Spinal cord (tissue), 10 donors: ENCODE measurements at places on chromosomes 2 and 18.

- no peak for DNase-seq
Observed at GRCh38 chr18:11512096-11513025, 97.0 kb upstream of the SLC35G4 start.

- DNase-seq, result no peak
Observed at GRCh38 chr2:21939967-21940366, 816.2 kb downstream of the TDRD15 start.

DNA sequence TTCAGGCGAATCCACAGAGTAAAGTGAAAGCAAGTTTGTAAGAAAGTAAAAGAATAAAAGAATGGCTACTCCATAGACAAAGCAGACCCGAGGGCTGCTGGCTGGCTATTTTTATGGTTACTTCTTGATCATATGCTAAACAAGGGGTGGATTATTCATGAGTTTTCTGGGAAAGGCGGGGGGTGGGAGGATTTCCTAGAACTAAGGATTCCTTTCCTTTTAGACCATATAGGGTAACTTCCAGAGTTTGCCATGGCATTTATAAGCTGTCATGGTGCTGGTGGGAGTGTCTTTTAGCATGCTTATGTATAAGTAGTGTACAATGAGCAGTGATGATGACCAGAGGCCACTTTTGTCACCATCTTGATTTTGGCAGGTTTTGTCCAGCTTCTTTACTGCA is 59.8 kb downstream of the SLC4A3 start:
- DNase-seq, result no peak

DNA sequence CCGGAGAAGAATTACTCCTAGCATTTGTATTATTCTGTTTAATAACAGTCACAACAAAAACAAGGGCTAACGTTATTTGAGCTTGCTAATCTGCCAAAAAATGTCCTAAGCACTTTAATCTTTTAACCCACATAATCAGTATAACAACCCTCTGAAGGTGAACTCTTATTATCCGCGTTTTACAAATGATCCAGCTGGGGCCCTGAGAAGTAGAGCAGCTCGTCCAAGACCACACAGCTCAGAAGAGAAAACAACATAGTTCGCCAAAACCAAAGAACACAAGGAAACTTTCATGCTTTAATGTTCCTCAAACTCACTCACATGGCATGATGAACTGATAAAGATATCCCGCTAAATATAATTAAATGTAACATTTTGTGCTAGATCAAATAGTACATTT is 159.7 kb upstream of the ZNF236 start:
- no peak for DNase-seq

- DNase-seq, result peak; percentile 78
Observed at GRCh38 chr2:47008381-47009252, 93.0 kb upstream of the MCFD2 start.

DNA sequence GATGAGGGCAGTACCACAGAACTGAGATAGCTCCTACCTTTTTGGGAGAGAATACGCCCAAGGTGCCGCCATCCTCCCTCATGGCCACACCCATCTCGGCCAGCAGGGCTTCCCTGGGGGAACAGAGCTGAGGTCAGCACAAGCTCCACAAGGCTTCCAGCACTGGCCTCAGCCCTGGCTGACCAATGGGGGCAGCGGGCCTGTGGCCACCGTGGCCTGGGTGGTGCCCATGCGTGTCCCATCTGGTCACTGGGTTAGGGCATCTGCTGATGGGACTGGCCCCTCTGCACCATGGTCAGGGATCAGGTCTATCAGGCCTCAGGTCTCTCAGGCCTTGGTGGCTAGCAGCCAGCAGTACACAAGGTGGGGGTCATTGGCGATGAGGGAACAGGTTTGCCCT is 50.9 kb downstream of the KIF1A start:
- DNase-seq, result no peak

DNA sequence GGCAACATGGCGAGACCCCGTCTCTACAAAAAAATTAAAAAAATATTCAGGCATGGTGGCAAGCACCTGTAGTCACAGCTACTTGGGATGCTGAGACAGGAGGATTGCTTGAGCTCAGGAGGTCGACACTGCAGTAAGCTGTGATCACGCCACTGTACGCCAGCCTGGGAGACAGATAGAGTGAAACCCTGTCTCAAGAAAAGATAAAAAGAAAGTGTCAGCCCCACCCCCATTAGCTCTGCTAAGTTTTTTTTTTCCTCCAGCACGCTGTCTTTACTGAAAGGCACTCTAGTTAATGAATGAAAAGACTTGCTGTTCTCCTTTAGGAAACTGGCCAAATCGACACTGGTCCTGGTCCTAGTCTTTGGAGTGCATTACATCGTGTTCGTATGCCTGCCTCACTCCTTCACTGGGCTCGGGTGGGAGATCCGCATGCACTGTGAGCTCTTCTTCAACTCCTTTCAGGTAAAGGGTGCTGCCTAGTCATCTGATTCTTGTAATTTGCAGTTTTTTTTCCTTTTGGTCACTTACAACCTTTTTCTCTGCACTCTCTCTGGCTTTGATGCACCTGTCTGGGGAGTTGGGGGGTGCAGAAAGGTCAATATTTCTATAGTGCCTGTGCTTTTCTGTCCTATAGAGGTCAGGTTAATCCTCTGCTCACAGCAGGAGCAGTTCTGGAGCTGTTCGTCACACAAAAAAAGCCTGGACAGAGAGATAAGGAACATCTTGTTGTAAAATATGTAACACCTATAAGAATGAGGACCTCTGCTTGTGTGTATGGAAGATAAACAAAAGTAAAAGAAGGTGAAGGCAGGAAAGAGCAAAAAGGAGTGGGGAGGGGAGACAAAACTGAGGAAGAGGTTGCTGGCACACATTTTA is 82.3 kb downstream of the PTH2R start:
- DNase-seq, result no peak

- no peak for DNase-seq
Observed at GRCh38 chr2:178530625-178531142, 50.4 kb downstream of the PLEKHA3 start.

- DNase-seq, result no peak
Observed at GRCh38 chr18:2656237-2656980, 883 bp downstream of the SMCHD1 start.

GRCh38 chr2:7009207-7009911 is 92.1 kb downstream of the RNF144A start:
- no peak for DNase-seq

DNA sequence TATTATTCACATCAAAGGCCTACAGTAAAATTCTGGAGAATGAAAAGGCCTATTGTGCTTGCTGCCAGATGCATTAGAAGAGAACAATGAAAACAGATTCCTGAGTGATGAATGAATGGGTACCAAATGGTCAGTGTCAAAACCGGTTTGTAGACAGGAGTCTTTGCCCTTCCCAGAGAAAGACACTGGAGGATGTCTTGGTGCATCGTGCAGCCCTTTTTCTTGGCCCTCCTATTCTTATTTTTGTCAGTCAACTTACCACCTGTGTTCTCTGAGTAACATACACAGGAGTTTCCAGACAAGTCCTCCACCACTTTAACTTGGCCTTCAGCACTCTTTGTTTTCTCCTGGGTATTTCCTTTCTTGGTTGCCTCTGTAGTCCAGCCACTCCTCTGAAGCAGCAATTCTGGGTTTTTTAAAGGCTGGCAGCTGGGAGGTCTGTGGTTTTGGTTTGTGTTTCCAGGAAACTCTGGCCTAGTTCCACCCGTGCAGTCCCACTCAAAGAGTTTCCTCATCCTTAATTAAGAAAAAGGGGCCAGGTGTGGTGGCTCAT is 29.4 kb downstream of the PSTPIP2 start:
- peak; percentile 10 for DNase-seq

DNA sequence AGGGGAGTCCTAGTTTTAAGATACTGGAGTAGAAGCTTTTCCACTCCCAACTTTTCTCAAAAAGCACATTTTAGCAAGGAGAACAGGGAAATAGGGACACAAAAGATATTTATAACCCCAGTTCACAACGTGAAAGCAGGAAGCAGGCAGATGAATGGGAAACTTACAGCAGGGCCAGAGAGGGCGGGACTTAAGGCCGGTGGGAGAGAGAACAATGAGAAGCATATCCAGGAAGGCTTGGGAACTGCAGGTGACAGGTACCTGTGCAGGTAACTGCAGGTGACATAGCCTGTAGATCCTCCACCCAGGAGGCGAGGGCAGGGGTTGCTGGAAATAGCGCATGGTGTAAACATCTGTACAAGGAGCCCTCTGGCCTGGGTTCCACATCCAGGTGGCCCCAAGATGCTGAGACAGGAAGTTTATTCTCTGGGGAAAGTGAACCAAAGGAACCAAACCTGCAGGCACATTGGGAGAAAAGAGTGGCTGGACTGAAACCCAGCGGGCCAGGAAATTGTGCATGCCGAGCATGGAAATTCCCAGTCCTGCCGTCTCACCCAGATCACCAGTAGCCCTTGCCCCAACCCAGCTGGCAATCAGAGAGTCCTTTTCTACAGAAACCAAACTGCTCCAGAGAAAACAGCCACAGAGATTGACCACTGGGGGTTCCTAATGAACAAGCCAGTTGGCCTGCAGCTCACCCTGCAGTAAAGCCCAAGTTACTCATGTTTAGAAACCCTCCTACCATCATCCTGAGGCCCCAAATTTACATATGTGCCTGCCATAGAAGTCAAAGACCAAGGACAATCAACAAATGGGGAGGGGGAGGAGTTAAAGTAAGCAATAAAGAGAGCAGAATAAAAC is 24.3 kb upstream of the COL6A3 start:
- no peak for DNase-seq

DNA sequence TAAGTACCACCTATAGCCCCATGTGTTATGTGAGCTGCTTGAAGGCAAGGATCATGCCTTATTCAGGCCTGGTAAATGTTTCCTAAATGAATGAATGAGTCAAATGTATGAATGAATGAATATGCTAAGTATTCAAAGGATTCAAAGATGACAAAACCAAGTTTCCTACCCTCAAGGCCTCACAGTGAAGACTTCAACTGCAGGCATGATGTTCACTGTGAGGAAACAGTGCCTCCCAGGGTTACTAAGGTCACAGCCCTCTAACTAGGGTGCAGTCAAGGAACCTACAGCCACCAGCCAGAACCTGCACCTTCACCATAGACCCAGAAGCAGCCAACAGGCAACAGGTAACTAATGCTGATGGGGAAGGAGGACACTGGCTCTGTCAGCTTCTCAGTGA is 69.3 kb downstream of the SUMO1 start:
- no peak for DNase-seq

GRCh38 chr2:59899692-59900091 is 653.8 kb downstream of the BCL11A start:
- DNase-seq, result no peak

- no peak for DNase-seq
Observed at GRCh38 chr2:86048888-86049287, 56.8 kb downstream of the POLR1A start.

DNA sequence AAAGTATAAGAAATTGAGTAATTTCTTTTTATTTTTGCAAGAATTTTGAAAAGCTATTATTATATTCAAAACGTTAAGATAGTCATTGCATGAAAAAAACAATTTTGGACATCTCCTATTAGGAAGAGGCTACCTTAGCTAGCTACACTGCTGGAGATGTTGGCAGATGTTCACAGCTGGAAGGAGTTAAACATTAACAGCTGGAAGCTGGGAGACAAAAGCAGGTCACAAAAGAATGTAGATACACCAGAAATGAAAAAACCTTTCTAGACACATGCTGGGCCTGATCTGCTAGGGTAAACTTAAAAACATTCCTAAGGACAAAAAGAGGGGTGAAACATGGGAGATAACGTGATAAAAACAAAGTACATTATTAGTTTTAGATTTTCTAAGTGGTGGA is 84.4 kb downstream of the SESTD1 start:
- no peak for DNase-seq

DNA sequence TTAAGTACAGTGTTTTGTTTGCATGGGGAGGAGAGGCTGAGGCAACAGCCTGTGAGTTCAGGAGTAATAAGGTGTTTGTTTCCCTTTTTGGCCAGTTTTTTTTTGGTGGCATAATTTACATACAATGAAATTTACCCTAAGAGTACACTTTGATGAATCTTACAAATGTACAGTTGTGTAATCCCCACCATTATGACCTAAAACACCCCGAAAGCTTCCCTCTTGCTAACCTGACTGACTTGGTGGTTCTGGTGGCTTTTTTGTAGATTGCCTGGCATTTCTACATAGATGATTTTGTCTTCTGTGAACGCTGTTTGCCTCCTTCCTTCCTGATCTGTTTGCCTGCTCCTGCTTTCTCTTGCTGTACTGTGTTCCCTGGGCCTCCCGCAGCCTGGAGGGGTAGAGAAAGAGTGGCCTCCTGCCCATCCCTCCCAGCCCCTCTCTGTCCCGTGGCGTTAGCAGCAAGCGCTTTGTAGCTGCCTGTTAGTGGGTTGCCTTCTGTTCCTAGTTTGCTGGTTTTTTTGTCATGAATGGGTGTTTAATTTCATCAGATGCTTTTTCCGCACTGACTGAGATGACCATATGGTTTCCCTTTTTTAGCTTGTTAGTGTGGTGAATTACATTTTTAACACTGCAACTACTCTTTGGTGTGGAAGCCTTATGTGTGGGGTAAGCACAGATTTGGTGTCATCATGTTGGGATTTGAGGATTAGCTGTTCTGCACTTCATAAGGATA is 32.1 kb downstream of the ASAP2 start:
- DNase-seq, result no peak

DNA sequence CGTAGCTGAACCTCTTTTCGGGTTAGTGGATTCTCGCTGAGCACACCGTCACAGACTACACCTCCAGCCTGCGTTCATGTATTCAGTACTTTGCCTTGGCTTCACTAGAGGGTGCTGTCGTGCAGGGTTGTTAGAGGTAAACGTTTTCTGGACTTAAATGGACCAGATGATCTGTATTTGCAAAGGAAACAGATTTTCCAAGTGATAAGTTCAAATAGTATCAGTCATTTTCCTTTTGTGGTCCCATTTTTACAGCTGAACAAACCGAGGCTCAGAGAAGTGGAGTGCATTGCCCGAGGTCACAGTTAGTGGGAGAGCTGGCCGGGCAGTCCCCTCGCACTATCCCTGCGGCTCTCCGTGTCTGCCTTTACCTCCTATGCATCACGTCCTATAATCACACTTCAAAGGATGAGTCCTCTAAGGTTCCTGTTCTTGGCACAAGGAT is 125.9 kb downstream of the MAP4K4 start:
- DNase-seq, result no peak

DNA sequence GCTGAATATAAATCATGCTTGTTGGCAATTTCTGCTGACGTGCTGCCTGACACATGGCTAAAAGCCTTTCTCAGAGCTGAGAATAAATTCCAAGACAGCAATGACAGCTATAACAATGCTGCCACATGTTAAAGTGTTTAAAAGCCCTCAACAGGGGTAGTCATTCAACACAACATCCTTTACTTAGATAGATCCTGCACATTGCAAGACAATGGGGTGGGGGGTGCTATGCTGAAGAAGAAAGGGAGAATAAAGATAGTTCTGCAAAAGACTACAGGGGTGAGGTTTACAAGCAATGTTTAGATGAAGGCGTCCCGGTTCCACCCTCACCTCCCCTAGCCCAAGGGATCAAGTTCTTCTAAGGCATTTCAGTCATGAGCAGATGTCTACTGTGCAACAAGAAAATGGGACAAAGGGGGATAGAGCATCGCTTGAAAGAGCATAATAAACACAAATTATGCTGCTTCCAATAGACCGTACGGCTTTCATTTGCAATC is 291.0 kb upstream of the ACVR2A start:
- peak; percentile 43 for DNase-seq

DNA sequence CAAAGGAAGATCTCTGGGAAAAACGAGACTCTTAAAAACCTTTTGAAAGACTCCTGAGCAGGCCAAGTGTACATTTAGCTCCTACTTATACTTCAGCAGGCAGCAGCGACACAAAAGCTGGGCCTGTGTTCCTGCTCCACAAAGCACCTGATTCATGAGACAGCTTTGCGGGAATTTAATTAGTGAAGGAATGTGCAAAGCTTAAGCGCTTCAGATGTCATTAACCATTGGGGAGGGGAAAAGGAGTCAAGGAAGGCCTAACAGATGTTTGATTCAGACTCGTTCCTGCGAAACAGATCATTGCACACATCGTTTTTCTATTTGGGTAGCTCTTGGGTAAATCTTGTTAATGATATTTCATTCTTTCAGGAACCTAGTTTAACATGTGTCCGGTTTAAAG is 125.9 kb downstream of the MAIP1 start:
- DNase-seq, result peak; percentile 92
